ENCODE measurements at places on chromosomes 5 and 9.

DNA sequence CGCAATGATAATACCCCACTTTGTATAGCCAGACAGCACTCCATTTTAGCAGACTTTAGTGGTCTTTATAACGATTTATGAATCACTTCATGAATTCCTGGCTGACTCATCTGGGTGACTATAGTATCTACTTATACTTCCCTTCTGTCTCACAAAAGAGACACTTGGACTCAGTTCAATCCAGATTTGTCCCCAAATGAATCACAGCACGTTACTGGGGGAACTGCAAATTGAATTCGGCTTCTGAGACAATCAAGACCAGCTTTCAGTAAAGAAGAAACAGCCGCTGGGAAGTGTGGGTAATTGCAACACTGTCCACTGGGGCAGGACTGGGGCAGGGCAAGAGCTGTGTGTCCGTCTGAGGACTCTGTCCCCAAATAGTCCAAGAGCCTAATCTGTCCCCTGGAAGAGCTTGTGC, 337.3 kb upstream of the RFX3 start:
- peak; percentile 93 for DNase-seq

- no peak for DNase-seq
Observed at GRCh38 chr9:106691627-106692026, 171.3 kb upstream of the ZNF462 start.

- no peak for DNase-seq
Observed at GRCh38 chr9:1591310-1591709, 423.8 kb upstream of the SMARCA2 start.

GRCh38 chr9:117242082-117242481, 172.8 kb downstream of the ASTN2 start:
- DNase-seq, result no peak

DNA sequence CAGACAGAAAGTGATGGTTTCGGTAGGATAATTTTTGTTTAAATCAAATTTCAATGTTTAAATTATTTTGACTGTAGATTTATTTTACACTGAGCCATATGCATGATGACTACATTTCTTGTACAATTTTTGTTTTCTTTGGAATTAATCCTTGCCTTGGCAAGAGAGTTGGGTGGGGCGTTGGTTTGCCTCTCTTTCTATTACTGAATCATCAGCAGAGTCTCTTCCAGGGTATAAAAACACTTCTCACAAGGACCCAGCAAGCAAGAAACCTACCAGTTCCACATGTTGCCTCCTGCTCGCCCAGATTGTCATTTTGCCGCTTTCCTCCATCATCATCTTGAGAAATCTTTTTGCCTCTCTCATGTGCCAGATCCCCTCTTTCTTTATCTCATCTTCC, 455.0 kb upstream of the DMAC1 start:
- no peak for DNase-seq

- peak; percentile 41 for DNase-seq
Observed at GRCh38 chr9:19969721-19970120, 180.9 kb upstream of the SLC24A2 start.

DNA sequence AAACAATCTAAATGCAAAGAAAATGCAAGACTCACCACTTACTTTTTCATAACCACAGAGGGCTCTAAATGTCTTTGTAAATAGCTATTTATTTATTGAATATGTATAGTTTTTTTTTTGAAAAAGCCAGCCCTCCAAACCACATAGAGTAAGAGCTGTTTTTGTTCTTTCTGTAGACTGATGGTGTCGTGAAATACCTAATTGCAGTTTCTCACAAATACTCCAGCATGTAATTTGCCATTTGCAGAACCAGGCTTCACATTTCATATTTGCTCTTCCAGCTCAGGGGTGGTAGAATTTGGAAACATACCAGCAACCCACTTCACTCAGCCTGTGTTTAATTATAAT, 159.8 kb downstream of the TMC1 start:
- DNase-seq, result no peak

GRCh38 chr5:116771466-116772151, 197.0 kb upstream of the SEMA6A start:
- no peak for DNase-seq

Measured in kidney tubule cell (primary cell).